ENCODE measurements at places on chromosomes 3 and 15. TPM values are rescaled to one million over a fixed set of nuclear protein-coding genes. Genes with fewer than 3 reads are reported as not detected.

DNA sequence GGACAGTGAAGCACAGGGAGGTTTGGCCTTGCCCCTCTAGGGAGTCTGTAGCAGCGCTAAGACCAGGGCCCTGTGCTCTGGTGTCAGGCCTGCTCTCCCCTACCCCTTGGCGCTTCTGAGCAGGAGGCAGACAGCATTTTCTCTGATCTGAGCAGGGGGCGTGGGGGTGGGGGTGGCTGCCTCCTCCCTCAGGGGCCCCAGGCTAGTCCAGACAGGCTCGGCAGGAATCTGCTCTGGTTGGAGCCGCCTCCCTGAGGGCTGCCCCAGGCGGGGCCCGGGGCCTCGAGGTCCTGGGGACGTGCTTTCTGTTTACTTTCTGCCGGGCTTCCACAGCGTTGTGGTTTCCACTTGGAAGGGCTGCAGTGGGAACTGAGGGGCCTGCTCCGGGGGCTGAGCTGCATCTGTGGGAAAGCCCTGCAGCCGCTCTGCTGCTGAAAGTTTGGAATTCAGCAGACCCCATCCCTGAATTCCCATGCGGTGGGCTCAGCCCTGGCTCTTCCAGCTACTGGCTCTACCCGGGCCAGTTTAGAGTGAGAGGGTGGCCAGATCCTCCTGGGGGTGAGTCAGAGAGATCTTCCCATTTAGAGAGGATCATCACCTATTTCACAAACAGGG, 105.4 kb downstream of the LINGO1 start:
- DNase-seq: no peak

GRCh38 chr15:81126892-81127291, 7.2 kb upstream of the CFAP161 start:
- no peak for DNase-seq

GRCh38 chr3:77171026-77171425, 131.1 kb downstream of the ROBO2 start:
- no peak for DNase-seq

The SMAD6 gene
- 10.8 TPM for total RNA-seq

DNA sequence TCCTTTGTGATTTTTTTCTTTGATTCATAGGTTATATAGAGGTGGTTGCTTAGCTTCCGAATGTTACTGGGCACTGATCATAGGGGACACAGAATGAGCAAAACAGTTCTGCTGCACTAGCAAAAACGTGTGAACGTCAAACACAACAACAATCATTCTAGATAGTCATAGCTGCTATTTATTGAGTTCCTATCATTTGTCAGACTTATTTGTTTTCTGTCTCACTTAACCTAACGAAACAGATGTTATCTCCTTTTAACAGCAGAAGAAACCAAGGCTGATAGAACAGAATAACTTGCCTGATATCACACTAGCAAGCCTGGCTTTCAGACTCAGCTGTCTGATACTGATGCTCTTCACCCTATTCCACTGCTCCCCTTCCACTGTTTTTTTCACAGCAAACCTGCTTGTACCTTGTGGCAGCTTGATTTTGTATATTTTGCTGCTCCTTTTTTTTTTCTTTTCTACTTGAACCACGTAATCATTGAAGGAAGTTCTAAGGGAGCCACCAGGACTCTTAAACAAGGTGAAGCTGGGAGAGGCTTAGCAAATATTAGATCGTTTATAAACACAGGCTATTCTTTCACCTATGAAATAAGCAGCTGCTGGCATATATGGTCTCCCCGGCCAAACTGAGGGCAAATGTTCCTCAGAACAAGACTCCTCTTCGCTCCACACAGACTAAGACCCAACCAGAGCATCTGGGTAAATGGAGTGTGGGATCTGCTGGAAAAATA, 78.8 kb downstream of the MCF2L2 start:
- no peak for DNase-seq

DNA sequence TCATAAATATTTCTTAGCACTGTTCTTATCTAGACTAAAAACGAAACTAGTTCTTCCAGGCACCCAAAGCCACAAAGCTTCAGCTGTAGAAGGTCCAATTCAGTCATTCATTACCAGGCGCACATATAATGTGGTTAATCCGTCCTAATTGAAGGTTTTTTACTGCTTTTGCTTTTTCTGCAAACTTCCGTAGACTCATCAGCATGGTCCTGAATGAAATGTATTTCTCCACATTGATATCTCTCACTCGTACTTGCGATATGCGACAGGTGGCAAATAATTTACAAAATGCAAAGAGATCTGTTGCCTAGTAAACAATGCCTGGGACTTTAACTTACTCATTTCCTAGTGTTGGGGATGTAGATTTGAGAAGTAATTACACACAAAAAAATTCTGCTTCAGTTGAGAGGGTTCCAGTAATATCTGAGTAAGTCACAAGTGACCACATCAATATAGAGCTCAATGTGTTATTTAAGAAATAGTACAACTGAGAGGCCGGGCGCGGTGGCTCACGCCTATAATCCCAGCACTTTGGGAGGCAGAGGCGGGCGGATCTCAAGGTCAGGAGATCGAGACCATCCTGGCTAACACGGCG, 75.0 kb upstream of the MBNL1 start:
- DNase-seq: no peak

GRCh38 chr15:58684751-58685150, 64.8 kb downstream of the ADAM10 start:
- no peak for DNase-seq

The THRB gene
- 37.5 TPM for total RNA-seq

The LMAN1L gene
- not detected for total RNA-seq

GRCh38 chr15:97026781-97027180, 696.3 kb downstream of the NR2F2 start:
- DNase-seq: no peak

DNA sequence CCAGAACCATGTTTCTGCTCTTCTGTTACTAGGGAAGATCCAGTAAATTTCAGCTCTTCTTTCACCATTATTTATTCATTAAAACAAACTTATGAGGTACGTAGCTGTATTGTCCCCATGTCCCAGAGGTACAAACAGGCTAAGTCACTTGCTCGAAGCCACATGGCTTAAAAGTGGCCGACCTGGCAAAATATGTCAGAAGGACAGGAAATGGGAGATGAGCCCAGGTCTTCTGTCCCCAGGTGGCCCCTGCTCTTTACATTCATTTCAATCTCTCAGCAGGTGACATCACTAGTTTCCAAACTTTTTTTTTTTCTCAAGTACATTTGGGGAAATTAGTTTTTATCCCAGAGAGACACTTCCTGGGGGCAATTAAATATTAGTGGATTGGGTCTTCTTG, 34.1 kb upstream of the LPP start:
- DNase-seq: no peak

The CHRNA7 gene
- 10.2 TPM for total RNA-seq

DNA sequence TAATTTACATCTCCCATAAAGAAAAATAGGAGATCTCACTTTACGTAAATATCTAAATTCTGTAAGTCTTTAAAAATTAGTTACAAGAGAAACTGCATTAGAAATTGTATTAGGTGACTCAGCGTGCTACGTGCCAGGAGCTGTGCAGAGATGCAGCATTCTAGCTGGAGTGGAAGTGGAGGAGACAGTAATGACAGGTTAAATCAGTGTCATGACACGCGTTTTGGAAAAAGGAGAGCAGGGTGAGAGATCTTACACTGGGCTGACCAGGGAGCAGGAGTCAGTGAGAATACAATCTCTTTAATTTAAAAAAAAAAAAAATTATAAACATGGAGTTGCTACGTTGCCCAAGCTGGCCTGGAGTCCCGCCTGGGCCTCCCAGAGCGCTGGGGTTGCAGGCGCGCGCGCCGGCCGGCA, 635 bp downstream of the TUBGCP5 start:
- DNase-seq: peak; percentile 18

DNA sequence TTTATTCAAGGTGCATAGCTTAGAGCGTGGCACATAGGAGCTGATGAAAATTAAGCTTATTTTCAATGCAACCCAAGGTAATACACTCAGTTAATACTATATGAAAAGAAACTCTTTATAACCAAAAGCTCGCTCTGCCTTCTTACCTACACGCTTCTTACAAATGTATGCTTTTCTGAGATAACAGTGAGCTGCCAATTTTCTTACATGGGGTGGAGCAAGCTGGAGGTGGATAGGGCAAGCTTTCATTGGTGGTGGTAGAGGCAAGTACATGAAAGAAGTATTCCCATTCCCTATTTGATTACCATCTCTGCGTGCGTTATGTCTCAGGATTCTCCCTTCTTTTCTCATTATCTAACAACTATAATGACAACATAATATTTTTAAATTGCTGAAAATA, 8.9 kb downstream of the DZIP3 start:
- DNase-seq: no peak

- peak; percentile 62 for DNase-seq
These were observed 157.3 kb upstream of the BHLHE40 start for GRCh38 chr3:4821975-4822374.

- no peak for DNase-seq
These were observed 152.6 kb downstream of the PEX5L start for GRCh38 chr3:179884136-179884535.

GRCh38 chr3:62876064-62876463, 848 bp upstream of the CADPS start:
- DNase-seq: peak; percentile 44

The ZDHHC19 gene
- not detected for total RNA-seq

DNA sequence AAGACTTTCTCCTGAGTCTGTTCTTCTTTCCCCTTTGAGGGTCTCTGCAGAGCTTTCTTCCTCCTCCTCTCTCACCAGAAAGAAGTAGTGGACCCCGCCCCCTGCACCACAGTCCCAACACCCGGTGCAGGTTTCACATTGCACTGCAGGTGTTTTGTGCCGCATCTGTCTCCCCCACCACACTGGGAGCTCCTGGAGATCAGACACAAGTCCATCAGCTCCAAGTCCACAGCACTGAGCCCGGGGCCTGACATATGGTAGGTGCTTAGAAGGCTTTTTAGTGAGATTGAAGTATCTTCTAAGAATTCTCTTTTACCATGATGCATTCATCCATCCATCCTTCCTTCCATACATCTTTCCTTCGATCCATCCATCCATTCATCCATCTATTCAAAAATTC, 9.8 kb downstream of the STRA6 start:
- no peak for DNase-seq

The CFAP100 gene
- not detected for total RNA-seq

- no peak for DNase-seq
These were observed 44.9 kb downstream of the CHD2 start for GRCh38 chr15:92944946-92945521.

- DNase-seq: no peak
These were observed 1.4 kb upstream of the RFTN1 start for GRCh38 chr3:16514755-16515353.

- DNase-seq: no peak
These were observed 3.0 kb upstream of the LPP start for GRCh38 chr3:188150982-188151381.

The LIPC gene
- 8.2 TPM for total RNA-seq

DNA sequence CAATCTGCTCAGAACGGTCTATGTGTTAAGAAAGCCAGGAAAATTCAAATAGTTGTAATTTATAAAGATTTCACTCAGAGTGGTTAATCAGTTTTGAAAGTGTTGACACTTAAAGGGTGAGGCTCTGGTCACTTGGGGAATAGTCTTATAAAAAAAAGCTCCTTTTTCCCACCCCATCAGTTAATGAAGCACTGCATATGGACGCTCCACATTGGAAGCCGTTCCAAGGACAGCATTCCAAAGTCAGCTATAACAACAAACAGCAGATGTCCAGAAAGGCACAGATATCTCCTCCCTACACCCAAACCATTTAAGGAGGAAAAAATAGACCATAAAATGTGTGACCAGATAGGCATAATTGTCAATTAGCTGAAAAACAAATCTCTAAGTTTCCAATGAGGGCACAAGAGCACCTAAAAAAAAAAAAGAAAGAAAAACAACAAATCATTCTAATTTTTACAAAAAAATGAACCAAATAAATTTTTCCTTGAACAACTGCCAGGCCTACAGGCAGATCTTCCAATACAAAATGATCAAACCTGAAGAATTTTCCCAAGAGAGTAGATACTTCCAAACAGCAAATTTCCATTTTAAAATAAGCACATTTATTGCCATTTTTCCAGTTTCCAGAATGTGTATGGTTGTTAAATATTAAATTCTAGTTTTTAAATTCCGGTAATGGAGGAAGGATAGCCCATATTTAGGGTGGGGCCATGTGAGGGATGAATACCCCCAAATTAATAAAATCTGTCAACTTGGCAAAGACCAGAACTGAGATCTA, 198.3 kb downstream of the ERC2 start:
- no peak for DNase-seq

- no peak for DNase-seq
These were observed 35.6 kb downstream of the SCAP start for GRCh38 chr3:47440131-47440530.

DNA sequence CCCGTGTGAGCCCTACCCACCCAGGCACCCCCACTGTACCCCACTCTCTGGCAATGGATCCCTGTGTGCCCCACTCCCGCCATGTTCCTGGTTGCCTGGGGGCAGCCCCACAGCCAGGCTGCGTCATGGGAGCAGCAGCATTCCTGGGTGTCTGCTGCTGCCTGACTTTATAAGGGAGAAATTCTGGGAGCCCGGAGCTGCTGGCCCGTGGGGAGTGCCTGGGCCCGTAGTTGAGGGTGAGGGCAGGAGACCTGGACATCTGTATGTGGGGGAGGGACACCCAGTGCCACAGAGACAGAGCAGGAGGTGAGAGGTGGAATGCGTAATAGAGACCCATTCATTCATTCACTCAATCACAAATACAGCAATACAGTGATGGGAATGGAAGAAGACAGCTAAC, 15.1 kb downstream of the CSPG4 start:
- DNase-seq: peak; percentile 35

GRCh38 chr3:116896116-116896515, 186.5 kb downstream of the TUSC7 start:
- no peak for DNase-seq

DNA sequence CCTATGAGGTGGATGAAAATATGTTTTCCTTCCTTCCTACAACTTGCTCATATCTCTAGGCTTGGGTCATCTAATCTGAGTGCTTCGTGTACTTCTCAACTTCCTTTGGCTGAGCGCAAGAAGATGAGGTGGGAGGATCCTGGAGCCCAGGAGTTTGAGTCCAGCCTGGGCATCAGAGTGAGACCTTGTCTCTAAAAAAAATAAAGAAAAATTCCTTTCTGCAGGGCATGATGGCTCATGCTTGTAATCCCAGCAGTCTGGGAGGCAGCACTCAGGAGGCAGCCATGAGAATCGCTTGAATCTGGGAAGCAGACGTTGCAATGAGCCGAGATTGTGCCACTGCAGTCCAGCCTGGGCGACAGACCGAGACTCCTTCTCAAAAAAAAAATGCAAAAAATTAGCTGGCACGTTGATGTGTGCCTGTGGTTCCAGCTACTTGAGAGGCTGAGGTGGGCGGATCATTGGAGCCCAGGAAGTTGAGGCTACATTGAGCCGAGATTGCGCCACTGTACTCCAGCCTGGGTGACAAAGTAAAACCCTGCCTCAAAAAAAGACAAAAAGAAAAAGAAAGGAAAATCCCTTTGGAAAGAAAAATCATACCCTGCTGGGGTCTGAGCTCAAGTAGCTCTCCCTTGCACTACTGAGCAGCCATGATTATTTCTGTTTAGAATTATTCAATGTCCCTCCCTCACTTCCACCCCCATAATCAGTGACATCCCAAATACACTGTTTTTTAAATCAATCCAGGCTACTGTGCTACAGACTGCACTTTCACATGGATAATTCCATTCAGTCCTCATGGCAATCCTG, 28.0 kb upstream of the RAB11A start:
- DNase-seq: no peak
